RWPE2 (cell line): ENCODE measurements at places on chromosomes 13 and 19.

GRCh38 chr13:96527497-96527896 is 437.6 kb downstream of the HS6ST3 start:
- no peak for DNase-seq

- peak; percentile 96 for DNase-seq
Measured at GRCh38 chr19:38838208-38838985, 6.8 kb upstream of the ECH1 start.

DNA sequence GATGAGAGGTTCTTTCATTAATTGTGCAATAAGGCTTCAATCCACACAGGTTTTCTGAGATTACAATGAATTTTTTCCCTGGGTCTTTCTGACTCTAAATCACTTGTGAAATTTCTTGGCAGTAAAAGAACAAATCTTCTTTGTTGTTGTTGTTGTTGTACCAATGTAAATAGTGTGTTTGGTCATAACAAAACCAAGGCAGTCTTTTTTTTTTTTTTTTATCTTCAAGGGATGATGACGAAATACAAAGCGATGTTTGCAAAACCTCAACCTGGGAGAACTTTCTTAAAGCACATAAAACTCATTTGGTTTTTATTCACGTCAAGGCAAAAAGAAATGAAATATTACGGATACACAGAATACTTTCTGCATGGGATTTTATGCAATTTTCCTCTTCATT is 462.0 kb downstream of the LIG4 start:
- DNase-seq = no peak

- DNase-seq = no peak
Measured at GRCh38 chr19:16921766-16922591, 33.2 kb downstream of the F2RL3 start.

DNA sequence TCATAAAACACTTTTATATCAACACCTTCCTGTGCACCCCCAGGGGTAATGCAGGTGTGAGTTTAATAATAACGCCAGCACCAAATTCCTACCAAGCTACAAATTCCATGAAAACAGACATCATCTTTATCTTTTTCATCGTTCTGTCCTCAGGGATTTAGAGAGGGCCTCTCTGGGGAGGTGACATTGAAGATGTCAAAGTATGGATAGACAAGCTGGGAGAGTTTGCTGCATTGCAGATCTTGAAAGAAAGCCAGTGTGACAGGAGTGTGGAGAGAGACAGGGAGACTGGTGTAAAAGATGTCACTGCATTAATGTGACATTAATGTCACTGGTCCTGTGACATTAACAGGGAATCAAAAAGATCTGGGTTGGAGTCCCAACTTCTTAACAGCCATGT is 10.1 kb downstream of the CACNG6 start:
- no peak for DNase-seq

- DNase-seq = no peak
Measured at GRCh38 chr13:30799356-30799824, 64.0 kb downstream of the ALOX5AP start.

DNA sequence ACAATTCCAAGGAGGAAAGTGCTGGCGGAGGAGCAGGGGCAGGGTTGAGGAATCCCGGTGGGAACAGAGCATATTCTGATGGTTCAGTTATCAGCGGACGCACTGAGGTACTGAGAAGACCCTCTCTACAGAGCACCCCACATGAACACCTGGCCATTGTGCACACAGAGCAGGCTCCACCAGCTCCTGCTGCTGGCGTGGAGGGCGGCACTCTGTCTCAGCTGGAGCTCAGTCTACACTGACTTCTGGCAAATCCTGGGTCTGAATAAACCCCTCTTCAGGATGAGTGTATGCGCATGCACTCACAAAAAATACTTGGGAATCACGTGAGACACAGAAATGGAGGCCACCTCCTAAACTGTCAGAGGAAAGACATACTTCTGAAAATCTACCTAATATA is 114.4 kb upstream of the IRS2 start:
- no peak for DNase-seq

DNA sequence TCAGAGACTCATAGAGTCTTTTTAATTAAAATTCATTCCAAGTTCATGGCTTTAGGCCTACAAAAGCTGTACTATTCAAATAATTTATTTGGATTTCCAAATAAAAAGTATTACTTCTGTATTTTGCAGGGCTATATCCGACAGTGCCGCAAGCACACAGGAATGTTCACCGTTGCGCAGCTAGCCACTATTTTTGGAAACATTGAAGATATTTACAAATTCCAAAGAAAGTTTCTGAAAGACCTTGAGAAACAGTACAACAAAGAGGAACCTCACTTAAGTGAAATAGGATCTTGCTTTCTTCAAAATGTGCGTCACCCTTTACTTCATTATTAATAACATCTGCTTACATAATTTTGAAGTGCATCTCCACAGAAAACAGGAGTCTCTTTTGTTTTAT is 20.5 kb upstream of the C1QTNF9 start:
- no peak for DNase-seq

DNA sequence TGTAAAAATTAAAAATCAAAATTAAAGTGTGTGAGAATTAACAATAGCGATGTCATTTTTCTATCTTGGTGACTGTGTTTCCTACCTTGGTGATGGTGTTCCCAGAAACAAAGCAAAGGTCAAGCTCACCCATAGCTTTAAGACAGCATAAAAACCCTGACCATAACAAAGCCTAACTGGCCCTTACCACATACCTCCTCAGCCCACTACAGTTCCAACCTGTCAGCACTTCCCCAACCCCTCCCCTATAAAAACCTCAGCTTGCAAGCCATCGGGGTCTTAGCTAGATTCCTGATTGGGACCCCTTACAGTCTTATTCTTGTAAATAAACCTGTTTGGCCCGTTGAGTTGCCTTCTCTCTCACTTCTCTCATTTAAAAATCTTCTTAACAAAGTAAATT is 484.4 kb upstream of the PCDH20 start:
- no peak for DNase-seq

- no peak for DNase-seq
Measured at GRCh38 chr19:38024992-38025908, 118.2 kb downstream of the SIPA1L3 start.

DNA sequence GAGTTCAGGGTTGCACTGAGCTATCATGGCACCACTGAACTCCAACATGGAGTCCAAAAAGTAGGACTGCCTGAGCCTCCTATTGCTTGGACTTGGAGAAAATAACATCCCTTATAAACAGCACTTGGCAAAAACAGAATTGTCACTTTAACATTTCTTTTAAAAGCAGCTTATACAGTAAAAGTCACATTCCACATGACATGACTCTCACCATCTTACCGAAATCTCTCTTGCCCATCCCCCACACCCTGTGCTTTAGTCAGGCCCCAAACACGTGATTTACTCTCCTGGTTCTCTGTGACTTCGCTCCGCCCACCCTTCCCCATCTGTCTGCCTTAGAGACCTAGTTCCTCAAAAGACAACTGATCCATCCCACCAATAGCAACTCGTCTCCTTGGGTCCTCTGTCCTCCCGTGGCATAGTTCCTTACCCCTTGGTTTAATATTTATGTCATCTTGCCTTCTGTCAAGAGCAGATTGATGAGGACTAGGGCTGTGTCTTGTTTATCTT is 4.6 kb downstream of the SAFB start:
- no peak for DNase-seq

DNA sequence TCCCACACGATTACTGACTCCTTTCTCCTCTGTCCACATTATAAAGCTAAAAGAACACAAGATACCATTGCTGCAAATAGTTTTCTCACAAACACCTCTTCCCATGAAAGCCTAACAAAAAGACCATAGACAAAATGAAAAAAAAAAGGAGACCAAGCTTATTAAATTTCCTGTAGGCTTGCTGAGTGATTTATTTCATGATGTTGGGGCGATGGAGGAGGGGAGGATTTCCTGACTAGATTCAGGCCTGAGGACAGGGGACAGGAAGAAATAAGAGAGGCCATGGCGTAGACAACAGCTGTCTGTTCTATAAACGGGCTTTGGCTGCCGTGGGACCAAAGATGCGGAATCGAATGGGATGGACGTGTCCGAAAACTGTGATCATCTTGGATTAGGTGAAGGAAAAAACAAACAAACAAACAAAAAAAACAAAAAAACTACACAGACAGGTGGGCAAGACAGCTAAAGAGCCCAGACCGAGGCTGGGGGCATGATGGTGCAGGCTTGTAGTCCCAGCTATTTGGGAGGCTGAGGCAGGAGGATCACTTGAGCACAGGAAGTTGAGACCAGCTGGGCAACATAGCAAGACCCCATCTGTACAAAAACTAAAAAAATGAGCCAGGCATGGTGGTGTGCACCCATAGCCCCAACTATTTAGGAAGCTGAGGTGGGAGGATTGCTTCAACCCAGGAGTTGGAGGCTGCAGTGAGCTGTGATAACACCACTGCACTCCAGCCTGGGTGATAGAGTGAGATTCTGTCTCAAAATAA is 5.3 kb downstream of the TMPRSS9 start:
- DNase-seq = no peak

GRCh38 chr19:48618278-48618915 is 581 bp downstream of the RPL18 start:
- no peak for DNase-seq

- DNase-seq = no peak
Measured at GRCh38 chr13:114132419-114133121, at the start of gene RASA3. Gene RASA3 (minus strand): TSS chr13:114132623. CDS start chr13:114132489, 134 bp downstream.
